H7 (cell line): ENCODE measurements at places on chromosomes 5 and 9.

DNA sequence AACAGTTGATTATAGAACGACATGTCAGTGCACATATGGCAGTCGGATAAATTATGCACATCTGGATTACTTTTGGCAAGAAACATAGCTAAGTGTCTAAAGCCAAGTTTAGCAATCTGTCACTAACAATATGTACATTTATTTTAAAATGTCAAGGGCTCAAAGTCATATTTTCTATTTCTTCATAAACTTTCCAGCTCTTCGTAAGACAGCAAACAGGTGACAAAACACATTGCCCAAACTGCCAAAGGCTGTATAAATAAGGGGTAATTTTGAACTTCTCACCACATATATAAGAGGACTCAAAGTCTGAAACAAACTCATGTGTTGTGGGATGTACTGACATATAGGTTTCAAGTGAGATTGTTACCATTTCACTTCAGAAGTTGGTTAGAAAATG lies 237.2 kb downstream of the ARL15 start:
- DNase-seq: no peak

DNA sequence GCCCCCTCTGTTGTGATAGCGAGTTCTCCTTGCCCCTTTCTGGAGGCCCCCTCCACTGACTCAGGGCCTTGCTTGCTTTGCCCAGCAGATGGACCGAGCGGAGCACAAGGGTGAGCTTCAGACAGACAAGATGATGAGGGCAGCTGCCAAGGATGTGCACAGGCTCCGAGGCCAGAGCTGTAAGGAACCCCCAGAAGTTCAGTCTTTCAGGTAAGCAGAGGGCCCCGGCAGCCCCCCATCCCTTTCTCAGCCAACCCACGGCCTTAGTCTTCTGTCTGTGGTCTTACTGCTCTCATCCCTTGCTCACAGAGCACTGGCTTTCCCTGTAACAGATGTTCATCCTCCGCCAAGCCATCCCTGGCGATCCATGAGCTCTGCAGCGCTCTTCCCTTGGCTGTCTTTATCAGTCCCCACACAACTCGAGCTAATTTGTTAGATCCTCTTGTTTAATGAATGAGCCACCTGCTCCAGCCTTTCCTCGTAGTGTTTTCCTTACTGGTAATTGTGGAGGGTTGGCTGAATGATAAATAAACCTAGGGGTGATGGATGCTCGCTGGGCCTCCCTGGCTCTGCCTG lies 18.4 kb upstream of the RARS1 start:
- DNase-seq: no peak

DNA sequence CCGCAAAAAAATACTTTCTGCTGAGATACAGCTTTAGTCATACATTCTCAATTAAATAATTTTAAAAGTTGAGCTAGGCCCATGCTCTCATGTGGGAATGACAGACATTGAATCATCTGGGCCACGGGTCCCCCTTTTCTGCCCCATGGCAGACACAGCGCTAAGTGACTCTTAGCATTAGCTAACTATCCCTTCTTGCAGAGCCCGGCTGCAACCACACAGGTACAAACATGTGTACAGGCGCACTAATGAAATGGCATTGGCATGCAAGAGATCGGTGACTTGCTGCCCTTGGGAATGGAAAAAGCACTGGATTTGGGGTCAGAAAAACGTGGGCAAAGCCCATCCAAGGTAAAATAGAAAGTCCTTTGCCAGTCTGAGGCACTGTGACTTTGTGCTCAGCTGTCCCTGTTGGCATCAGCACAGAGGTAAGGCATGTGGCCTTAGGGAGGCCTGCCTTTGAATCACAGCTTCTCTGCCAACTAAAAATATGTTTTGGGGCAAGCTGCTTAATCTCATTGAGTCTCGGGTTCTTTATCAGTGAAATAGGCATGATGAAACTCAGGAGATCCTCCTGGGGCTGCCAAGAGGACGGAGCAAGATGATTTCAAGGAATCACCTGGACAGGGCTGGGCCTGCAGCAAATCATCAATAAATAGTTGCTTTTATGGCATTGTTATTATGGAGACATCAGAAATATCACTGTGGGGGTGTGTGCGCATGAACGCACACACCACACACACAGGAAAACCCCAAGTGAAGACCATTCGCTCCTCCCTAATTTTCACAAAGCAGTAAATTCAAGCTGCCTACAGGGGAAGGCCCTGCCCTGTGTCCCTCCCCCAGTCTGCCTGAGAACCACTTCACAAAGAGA lies 54.2 kb downstream of the WHRN start:
- peak; percentile 23 for DNase-seq

DNA sequence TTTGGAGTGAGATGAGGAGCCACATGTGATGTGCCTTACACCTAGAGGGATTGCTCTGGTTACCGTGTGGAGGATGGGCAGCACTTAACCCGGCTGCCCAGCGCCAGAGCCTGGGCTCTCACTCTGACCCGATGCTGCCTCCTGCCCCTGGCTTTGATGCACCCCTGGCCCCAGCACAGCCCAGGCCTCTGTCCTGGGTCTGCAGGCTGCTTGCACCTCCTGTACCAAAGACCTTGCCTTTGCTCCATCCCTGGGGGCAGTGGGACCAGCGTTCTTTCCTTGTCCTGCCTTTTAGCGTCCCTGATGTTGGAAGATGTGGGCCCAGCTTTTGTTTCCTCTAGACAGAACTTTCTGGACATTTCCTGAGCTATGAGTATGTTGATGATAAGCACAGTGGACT lies 40.4 kb downstream of the FGF18 start:
- no peak for DNase-seq

DNA sequence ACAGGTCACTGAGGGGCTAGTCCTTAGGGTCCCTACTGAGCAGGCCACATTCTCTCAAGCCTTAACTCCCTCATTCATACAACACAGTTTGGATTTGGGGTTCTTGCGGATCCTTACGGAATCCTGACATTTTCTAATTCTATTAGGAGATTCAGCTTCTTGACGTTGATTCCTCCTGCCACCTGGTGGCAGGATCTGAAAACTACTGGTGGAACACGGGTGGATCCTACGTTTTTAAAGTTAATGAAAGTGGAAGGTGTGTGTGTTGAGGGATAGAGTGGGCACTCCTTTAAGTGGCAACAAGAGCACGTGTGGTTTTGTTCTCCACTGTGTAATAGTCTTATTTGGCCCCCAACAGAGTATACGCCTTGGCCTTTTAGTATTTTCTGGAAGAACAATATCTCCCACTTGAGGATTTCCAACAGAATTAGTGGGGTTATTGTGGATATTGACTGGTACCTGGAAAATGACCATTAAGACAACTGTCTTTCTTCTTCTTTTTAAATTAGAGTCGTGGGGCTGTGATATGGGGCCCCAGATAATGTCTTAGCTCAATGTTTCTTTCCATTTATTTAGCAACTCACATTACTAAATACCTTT lies 25.2 kb downstream of the SLC28A3 start:
- DNase-seq: peak; percentile 39

DNA sequence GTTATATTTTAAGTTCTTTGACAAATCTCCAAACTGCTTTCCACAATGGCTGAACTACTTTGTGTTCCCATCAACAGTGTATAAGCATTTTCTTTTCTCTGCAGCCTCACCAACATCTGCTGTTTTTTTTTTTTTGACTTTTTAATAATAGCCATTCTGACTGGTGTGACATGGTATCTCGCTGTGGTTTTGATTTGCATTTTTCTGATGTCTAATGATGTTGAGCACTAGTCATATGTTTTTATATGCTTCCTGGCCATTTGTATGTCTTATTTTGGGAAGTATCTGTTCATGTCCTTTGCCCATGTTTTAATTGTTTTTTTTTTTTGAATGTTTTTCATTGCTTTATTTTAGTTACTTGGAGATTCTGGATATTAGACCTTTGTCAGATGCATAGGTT lies 196.6 kb downstream of the PLK2 start:
- no peak for DNase-seq

DNA sequence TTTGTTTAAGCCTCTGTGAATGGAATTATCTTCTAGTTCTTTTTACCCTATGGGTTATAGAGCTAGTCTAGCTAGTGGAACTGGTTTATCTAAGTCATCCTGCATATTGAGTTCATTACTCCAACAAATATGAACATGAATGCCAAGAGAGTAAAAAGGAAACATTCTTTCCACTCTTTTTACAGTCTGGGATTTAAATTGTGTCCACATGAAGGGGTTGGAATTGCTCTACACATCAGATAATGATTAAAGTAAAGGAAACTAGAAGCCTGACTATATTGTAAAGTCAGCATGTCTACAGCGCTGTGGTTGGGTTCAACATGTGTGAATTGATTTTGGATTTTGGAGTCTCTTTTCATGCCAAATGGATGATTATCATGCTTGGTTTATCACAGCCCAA lies 173.1 kb downstream of the CCDC171 start:
- DNase-seq: no peak

DNA sequence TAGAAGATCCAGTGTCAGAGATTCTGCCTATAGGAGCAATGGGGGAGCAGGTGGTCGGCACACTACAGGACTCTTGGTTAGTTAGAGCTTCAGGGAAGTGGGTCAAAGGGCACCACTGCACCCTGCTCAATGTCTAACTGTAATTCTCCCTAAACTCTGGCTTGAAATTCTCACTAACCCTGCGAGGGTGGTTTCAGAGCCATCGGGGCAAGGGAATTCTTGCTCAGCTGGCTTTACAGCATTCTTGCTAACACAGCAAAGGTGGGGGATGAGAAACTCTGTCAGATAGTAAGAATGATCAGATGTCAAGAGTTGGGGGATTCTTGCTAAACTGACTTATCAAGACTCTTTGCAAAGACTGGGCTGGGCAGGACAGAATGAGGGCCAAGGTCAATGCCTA lies 4.7 kb upstream of the ZNF354C start:
- no peak for DNase-seq

- DNase-seq: no peak
Observed at GRCh38 chr5:125575171-125575890, 828.9 kb upstream of the ZNF608 start.
